ENCODE measurements at places on chromosomes 1 and 21. TPM values are rescaled to one million over a fixed set of nuclear protein-coding genes. Genes with fewer than 3 reads are reported as not detected.

- DNase-seq: no peak
Measured at GRCh38 chr1:50531601-50532000, 108.4 kb upstream of the DMRTA2 start.

Gene GJC2
- polyA plus RNA-seq: 0.63 TPM

Gene CELA2B
- polyA plus RNA-seq: not detected

DNA sequence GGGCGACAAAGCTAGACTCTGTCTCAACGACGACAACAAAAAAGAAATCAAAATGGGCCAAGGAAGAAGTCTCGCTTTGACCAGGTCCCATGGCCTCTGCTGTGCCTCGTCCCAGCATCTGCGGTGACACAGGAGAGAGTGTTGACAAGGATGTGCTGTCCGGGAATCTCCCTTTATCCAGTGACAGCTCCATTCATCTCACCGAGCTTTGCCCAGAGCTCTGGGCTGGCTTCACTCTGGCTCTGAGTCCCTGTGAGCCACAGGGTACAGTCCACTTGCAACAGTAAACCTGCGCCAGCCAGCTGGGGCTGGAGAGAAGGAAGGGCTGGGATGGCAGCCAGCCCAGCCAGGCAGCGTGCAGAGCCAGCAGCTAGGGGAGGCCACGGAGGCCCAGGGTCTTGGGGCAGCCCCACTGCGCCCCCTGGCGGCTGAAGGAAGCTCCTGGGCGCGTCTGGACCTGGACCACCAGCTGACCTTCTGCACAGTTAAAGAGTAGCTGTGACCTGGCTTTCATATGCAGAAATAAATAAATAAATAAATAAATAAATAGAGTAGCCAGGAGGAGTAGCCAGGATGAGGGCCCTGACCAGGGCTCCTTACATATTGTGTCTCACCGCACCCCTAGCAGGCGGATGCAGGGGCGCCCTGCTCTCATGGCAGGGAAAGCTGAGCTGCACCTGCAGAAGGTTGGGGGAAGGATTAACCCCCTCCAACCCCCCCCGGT is 29.7 kb downstream of the ENO1 start:
- DNase-seq: no peak

Gene ANKRD65
- 5.1 TPM for polyA plus RNA-seq

Gene CRB1
- 0.04 TPM for polyA plus RNA-seq

DNA sequence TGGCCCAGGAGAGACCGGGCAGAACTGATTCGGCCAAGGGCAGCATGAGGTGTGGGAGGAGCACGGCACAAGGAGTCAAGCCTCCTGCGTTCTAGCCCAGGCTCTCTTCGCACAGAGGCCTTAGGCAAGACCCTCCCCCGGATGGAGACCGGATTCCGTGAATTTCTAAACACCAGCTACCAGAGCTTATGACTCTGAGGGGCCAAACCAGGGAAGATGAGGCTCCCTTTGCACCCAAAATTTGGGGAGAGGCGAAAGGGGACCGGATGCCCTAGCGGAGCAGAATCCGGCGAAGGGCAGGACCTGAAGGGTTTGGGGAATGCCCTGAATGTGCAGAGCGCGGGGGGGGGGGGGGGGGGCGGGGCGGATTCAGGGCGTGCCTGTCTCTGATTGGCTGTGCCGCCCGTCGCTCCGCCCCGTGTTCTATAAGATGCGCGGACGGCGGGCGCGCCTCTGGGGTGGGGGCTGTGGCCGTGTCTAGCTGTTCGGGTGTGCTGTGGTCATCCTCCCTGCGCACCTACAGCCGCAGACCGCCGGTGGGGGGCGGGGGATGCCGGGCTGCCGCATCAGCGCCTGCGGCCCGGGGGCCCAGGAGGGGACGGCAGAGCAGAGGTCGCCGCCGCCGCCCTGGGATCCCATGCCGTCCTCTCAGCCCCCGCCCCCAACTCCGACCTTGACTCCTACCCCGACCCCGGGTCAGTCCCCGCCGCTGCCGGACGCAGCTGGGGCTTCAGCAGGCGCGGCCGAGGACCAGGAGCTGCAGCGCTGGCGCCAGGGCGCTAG is at the start of gene TRNP1:
Gene TRNP1 (plus strand): TSS at position 456 of the 783 bp plus-strand sequence. CDS start 95 bp downstream, at position 551.
- no peak for DNase-seq

DNA sequence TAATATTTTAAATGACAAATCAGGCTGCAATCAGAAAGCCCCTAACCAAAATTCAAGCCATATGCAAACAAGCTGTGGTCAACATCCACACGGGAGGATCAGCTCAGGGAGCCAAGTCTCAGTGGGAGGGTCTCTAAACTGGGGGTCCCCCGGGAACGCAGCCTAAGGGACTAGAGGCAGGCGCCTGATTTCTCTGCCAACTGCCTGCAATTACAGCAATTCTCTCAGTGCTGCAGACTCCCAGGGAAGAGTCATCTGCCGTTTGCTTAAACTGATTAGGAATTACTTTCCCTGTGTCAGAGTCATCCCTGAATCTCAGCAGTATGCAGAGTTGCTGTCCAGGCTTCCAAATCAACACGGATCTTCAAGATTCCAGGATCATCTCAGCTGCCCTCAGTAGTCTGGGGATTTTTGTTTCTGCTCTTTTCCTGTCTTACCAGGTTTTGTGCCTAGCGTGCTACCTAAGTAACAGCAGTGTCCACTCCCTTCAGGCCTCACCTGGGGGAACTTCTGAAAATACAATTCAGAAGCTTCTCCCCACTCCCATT is 247.8 kb downstream of the RRAGC start:
- DNase-seq: no peak

DNA sequence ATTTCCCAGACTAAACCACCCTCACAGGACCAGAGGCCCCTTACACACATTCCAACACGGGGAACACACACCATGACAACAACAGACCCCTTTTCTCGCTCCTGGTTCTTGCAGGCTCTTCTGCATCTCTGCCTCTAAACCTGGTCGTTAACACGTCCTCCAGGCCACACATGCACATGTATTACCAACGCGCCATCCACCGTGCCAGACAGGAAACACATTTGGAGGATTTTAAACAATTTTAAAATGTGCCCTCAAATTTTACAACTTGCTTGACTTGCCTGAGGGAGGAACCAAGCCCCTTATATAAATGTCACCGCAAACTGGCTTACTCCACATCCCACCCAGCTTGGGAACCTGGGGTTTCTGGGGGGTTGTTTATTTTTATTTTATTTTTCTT is 16.9 kb upstream of the EFNA1 start:
- DNase-seq: no peak

GRCh38 chr1:37831109-37831508 is 23.1 kb upstream of the YRDC start:
- no peak for DNase-seq

Gene LCE1E
- polyA plus RNA-seq: 1.0 TPM

GRCh38 chr21:44461464-44462001 is 6.2 kb downstream of the LRRC3 start:
- no peak for DNase-seq
